Inflammatory macrophage (primary cell): ENCODE measurements at places on chromosomes 11 and 22.

GRCh38 chr11:109140857-109141515 lies 281.0 kb upstream of the C11orf87 start:
- no peak for DNase-seq

DNA sequence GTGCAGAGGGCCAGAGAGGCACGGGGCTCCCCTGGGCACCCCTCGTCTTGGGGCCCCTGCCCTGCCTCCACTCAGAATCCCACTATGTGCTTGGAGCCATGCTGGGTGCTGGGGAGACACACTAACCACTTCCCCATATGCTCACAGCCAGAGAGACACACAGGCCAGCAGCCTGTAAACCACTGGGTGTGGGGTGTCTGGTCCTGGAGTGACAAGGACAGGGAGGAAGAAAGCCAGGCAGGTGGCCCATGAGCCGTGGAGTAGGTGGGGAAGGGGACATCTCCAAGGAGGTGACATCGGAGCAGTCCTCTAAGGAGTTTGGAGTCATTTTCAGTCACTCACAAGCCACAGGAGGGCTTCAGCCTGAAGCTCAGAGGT lies 58.9 kb downstream of the CDKN1C start:
- DNase-seq = no peak

GRCh38 chr11:107565219-107565937 lies at the start of gene ALKBH8:
ALKBH8 (minus strand) TSS chr11:107565735; CDS start chr11:107560893, 4,842 bp downstream.
- DNase-seq = peak; percentile 90

DNA sequence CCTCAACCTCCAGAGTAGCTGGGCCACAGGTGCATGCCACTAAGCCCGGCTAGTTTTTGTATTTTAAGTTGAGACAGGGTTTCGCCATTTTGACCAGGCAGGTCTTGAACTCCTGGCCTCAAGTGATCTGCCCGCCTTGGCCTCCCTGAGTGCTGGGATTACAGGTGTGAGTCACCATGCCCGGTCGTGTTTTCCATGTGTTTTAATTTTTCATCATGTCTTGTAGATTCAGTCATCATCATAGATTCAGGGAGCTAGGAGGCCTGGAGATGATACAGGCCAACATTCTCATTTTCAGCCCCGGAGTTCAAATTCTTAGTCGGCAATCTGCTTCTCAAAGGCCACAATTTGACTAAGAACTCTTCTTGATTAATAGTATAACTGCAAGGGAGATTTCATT lies 73.5 kb upstream of the GRAMD1B start:
- DNase-seq = no peak

- DNase-seq = no peak
Measured at GRCh38 chr11:100712583-100712982, 25.5 kb downstream of the ARHGAP42 start.
